ENCODE measurements at places on chromosomes 5 and 9.

DNA sequence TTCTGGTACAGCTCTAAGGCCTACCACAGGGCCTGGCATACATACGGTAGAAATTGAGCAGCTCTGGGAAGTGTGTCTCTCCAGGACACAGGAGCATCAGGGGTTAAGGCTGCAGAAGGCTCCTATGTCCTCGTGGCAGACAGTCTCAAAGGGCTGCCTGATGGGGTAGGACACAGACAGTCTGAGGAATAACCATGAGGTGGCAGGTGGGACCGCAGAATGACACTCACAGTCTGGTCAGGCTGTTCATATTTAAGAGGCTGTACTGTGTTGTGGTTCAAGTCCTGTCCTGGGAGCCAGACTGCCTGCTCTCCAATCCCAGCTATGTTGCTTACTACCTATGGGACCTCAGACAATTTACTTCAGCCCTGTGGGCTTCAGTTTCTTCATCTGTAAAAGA is 217.1 kb downstream of the TRIM32 start:
- no peak for DNase-seq

DNA sequence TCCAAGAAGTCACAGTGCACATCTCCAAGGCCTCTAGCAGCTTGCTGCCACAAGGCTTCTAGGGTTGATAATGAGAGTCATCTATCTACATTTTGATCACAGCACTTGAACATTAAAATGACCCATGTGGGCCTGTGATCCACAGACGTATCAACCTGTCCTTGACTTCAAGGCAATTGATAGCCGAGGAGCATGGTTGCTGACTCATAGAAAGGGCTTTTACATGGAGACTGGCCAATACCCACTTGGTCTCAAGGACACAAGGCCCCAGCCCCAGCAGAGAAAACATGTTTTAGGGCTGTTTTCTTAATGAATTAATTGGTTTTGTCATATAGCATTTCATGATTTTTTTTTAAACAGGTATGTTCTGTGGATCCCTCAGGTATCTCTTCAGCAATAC is 314.0 kb downstream of the SEMA5A start:
- no peak for DNase-seq

- no peak for DNase-seq
These were observed 54.7 kb upstream of the SNX2 start for GRCh38 chr5:122719991-122720746.

DNA sequence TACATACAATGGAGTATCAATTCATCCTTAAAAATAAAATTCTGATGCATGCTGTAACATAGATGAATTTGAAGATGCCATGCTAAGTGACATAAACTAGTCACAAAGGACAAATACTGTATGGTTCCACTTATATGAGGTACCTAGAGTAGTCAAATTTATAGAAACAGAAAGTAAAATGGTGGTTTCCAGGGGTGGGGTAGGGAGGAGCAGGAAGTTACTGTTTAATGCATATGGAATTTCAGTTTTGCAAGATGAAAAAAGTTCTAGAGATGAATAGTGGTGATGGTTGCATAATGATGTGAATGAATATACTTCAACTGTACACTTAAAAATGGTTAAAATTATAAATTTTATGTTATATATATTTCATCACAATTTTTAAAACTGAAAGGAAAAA is 57.3 kb upstream of the FNIP1 start:
- no peak for DNase-seq

DNA sequence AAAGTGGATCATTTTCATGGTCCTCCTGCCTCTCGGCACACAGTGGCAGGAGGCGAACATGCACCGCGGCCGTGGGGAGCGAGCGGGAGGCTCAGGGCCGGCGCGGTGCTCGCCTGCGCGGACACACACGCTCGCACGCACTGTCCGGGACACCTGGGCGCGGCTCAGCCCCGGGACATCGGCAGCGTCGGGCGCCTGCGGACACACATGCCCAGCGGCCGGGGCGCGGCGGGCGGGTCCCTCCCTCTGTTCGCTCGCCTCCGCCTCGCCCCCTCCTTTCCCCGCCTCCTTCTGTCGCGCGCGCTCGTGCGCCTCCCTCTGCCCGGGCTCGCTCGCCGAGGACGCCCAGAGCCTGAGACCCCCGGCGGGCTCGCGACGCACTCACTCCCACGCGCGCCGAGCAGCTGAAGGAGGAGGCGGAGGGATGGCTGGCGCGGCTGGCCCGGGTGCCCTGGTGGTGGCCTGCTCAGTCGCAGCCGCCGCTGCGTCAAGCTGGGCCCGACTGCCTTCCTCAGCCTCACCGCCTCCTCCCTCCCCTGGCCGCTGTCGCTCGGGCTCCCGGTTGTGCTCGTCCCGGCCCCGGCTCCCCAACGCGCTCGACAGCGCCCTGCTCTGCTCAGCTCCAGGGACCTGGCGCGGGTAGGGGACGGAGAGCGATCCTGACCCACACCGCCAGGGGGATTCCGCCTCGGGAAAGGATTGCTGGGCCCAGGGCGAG is at the start of gene FRMD3:
FRMD3 (minus strand) TSS at position 230 of the 718 bp plus-strand sequence; CDS start at position 60, 170 bp downstream.
- no peak for DNase-seq

GRCh38 chr5:153953411-153953810 is 85.3 kb downstream of the FAM114A2 start:
- DNase-seq, result no peak

- no peak for DNase-seq
These were observed 225.8 kb downstream of the MELK start for GRCh38 chr9:36798350-36799065.

DNA sequence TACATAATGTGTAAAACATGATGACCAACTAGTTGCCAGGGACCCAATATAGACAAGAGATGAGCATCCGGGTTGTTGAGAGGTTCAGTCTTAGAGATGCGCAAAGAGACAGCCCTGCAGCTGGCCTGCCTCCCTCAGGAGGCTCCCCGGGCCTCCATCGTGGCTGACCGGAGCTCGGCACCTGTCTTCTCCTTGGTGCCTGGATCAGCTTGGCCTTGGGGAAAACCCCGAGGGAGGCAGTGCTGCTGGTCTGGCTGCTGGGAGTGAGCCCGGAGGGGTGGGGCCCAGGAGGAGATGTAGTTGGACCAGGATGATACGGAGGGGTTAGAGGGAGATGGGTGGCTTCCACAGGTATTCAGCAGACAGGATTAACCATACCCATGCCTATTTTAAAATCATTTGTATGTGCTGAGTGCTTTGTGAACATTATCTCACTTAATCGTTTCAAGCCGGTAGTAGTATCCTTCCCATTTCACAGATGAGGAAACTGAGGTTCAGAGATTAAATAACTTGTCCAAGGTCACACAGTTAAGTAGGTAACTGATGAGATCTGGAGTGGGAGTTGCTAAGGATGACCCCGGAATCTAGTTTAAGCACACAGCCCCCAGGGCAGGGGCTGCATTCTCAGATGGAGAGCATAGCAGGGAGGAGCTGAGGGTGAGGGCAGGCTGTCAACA is 173.8 kb downstream of the COL23A1 start:
- DNase-seq, result no peak

- no peak for DNase-seq
These were observed 4.5 kb downstream of the TMEM215 start for GRCh38 chr9:32787816-32788215.

- no peak for DNase-seq
These were observed 8.9 kb downstream of the ZFAND5 start for GRCh38 chr9:72356041-72356582.
